ENCODE measurements at places on chromosomes 2 and 18.

- no peak overlapping the region for H3K4me3 ChIP-seq
- peaks cover 8% of the 10 kb centered on the region for H3K36me3 ChIP-seq
- H3K27ac ChIP-seq, result no peak overlapping the region
- H3K4me1 ChIP-seq, result peaks cover 56% of the 10 kb centered on the region
- DNase-seq, result no peak
Measured at GRCh38 chr2:108365656-108366055, 12.1 kb upstream of the SULT1C4 start.

- no peaks in the 10 kb centered on the region for H3K36me3 ChIP-seq
- H3K4me1 ChIP-seq, result peaks cover 17% of the 10 kb centered on the region
- no peak overlapping the region for H3K27ac ChIP-seq
- peaks cover 3% of the 10 kb centered on the region for H3K27me3 ChIP-seq
Measured at GRCh38 chr18:3777122-3777521, 327.1 kb downstream of the TGIF1 start.

- no peak for DNase-seq
- peaks cover 13% of the 10 kb centered on the region for H3K4me1 ChIP-seq
- H3K27me3 ChIP-seq, result no peaks in the 10 kb centered on the region
- H3K36me3 ChIP-seq, result peaks cover 6% of the 10 kb centered on the region
- H3K4me3 ChIP-seq, result no peak overlapping the region
Measured at GRCh38 chr18:28269750-28270149, 92.8 kb upstream of the CDH2 start.

DNA sequence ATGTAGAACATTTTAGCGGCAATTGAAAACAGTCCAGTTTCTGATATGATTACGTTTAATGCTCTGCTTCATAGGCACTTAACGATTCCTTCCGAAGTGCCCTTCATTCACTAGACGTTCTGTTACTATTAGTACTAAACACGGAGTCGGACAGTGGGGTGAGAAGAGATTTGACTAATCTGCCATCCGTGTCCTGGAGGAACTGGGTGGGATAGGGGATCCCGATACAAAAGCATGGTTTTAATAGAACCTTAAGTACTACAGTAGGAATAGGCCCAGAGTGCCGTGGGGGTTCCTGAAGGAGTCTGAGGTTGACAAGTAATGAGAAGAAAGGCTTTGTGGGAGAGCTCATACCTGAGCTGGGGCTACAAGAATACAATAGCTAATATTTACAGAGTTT lies 631 bp downstream of the MORN2 start:
- peak overlapping the region; percentile 93 for H3K4me3 ChIP-seq
- no peak for DNase-seq
- H3K4me1 ChIP-seq, result peaks cover 28% of the 10 kb centered on the region
- H3K27ac ChIP-seq, result peak overlapping the region; percentile 92
- H3K27me3 ChIP-seq, result no peaks in the 10 kb centered on the region

GRCh38 chr18:519019-519879 lies 18.7 kb upstream of the COLEC12 start:
- no peak for DNase-seq
- H3K4me1 ChIP-seq, result peaks cover 24% of the 10 kb centered on the region
- H3K4me3 ChIP-seq, result no peak overlapping the region
- H3K27ac ChIP-seq, result no peak overlapping the region
- peaks cover 14% of the 10 kb centered on the region for H3K27me3 ChIP-seq

- H3K4me3 ChIP-seq, result no peak overlapping the region
- H3K27me3 ChIP-seq, result peaks cover 3% of the 10 kb centered on the region
- H3K36me3 ChIP-seq, result no peaks in the 10 kb centered on the region
- H3K27ac ChIP-seq, result no peak overlapping the region
Measured at GRCh38 chr2:217356781-217357180, 496.9 kb upstream of the TNP1 start.

- H3K27me3 ChIP-seq, result no peaks in the 10 kb centered on the region
- peaks cover 39% of the 10 kb centered on the region for H3K4me1 ChIP-seq
- peak overlapping the region; percentile 95 for H3K4me3 ChIP-seq
- peaks cover 16% of the 10 kb centered on the region for H3K36me3 ChIP-seq
Measured at GRCh38 chr2:24085200-24085489, 511 bp upstream of the TP53I3 start.

DNA sequence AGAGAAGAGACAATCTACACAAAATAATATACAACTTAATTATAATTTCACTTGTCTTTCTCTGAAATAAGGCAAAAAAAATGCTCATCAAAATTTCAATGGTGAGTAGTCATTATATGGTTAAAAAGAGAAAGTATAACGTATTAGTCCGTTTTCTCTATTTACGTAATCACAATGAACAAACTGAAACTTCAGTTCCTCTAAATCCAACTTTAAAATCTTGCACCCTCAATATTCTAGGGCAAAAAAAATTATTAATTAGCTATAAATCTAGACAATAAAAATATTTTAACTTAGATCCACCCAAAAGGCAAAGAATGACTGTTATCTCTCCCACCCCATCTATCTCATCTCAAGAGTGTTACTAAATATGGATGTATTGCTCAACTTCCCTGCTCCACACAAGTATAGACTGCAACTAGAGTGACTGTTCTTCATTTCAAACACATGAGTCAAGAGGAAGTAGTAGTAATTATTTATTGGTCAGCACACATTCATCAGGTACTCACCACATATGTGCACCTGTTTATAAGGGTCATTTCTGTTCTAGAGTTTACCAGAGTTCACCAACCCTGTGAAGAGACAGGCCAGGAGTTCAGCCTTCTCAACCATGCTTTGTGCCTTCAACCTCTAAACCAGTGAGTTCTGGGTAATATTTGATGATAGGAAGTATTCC lies 36.4 kb downstream of the STK39 start:
- peak; percentile 91 for DNase-seq
- H3K4me1 ChIP-seq, result peaks cover 72% of the 10 kb centered on the region
- peaks cover 25% of the 10 kb centered on the region for H3K36me3 ChIP-seq
- peak overlapping the region; percentile 87 for H3K27ac ChIP-seq
- H3K4me3 ChIP-seq, result peak overlapping the region; percentile 87

DNA sequence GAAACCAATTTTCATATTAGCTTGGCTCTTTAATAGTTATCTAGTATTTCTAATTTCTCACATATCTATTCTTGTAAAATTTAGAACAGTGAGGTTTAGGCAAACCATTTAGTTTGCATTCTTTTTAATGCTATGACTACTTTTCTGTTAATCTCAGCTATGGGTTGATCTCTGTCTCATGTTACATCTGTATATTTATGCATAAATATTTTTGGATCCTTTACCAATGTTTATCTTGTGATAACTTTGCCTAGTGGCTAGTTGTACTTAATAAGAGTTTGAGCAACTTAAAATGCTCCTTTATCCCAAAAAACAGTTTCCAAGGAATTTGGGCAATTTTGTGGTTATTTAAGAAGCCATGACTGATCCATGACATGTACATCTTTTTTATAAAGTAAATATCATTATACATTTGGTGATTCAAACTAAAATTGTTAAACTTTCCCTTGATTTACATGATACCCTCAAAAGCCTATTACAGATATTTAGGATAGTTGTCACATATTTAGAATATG lies 86.3 kb downstream of the R3HDM1 start:
- H3K4me3 ChIP-seq, result no peak overlapping the region
- H3K36me3 ChIP-seq, result no peaks in the 10 kb centered on the region
- H3K27ac ChIP-seq, result no peak overlapping the region
- peaks cover 6% of the 10 kb centered on the region for H3K4me1 ChIP-seq
- no peaks in the 10 kb centered on the region for H3K27me3 ChIP-seq

DNA sequence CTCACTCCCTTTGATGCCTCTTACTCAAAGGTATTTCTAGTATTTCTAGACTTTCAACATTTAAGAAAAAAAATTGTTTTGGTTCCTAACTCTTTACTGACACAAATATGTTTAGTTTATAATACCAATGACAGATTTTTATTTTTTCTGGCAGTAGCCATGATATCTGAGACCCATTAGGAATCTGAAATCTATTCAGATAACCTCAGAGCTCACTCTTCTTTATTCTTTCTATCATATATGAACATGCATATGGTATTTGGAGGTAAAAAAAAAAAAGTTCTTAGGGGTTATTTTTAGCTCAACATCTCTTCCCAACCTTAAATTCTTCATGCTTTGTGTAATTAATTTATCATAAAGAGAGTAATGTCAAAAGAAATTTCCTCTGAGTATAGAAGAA lies 465.5 kb downstream of the CDH2 start:
- H3K27ac ChIP-seq, result no peak overlapping the region
- no peaks in the 10 kb centered on the region for H3K36me3 ChIP-seq
- peaks cover 58% of the 10 kb centered on the region for H3K4me1 ChIP-seq
- DNase-seq, result no peak

DNA sequence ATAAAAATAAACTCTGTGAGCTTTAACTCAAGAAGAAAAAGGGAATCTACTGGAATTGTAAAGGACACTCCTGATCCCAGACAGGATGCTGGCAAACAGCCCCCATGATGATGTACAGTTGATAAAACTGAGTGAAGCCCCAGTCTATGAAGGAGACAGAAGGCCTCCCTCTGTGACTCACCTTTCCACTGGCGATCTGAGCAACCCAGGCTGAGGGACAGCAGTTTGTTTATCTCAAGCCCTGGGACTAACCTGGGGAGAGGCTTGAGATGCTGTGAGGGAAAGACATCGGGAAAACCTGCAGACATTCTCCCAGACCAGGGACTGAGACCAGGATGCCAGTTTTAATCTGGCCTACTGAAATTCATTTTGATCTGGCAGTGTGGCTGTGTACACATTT lies 104.5 kb upstream of the CDH2 start:
- H3K27ac ChIP-seq, result no peak overlapping the region
- peak; percentile 7 for DNase-seq
- no peaks in the 10 kb centered on the region for H3K27me3 ChIP-seq
- no peaks in the 10 kb centered on the region for H3K36me3 ChIP-seq

DNA sequence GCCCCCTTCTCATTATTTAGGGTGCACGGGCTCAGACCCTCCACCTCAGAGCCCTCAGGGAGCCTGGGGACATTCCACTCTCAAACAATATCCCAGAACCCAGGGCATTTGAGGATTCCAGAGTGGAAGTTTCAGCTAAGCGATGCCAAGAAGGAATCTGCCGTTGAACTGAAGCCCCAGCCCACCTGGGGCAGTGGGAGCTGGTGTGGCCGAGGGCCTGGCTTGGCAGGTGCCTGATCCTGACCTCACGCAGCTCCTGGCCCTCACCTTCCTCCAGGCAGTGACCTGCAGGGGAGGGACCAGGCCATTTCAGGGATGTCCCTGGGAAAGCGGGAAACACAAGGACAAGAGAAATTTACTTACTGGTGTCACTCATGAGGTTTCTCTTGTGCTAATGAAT lies 58.2 kb downstream of the ACKR3 start:
- H3K27me3 ChIP-seq, result peaks cover 15% of the 10 kb centered on the region
- H3K36me3 ChIP-seq, result no peaks in the 10 kb centered on the region
- H3K27ac ChIP-seq, result no peak overlapping the region
- no peak overlapping the region for H3K4me3 ChIP-seq
- no peak for DNase-seq
- H3K4me1 ChIP-seq, result no peaks in the 10 kb centered on the region

- peaks cover 52% of the 10 kb centered on the region for H3K4me1 ChIP-seq
- H3K27ac ChIP-seq, result peak overlapping the region; percentile 3
- no peaks in the 10 kb centered on the region for H3K36me3 ChIP-seq
Measured at GRCh38 chr2:33498291-33498956, 22.0 kb downstream of the RASGRP3 start.

GRCh38 chr2:6644261-6644660 lies 221.4 kb downstream of the CMPK2 start:
- peaks cover 5% of the 10 kb centered on the region for H3K36me3 ChIP-seq
- no peak overlapping the region for H3K27ac ChIP-seq
- H3K4me1 ChIP-seq, result no peaks in the 10 kb centered on the region
- no peak for DNase-seq

DNA sequence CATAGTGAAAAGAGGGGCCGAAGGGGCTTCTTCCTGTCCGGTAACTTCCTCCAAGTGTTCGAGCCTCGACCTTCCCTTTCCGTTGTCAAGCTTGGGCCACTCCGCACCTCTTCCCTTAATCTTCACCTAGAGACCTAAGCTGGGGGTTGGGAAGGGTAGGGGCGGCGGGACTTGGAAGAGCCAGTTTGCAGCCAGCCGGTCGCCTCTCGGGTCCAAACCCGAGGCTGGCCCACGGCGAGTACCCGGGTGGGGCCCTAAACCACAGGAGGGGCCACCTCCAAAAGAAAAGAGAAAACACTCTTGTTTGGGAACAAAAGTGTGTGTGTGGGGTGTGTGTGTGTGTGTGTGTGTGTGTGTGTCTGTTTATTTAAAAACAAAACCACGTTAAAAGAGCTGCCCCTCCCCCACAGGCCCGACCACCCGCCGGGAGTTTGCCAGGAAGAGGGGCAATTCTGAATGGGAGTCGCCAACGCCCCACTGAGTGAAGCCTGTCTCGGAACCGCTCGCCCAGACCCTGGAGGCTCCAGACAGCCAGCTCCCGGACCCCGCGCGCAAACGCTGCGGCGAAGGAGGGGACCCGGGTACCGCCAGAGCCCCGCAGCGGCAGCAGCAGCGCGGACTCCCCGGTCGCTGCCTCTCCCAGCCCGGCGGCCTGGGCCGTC lies 488 bp upstream of the RHOB start:
- H3K36me3 ChIP-seq, result peaks cover 22% of the 10 kb centered on the region
- H3K4me3 ChIP-seq, result peak overlapping the region; percentile 78
- peaks cover 41% of the 10 kb centered on the region for H3K4me1 ChIP-seq
- H3K27me3 ChIP-seq, result peaks cover 15% of the 10 kb centered on the region
- DNase-seq, result no peak

- H3K27ac ChIP-seq, result peak overlapping the region; percentile 85
- H3K27me3 ChIP-seq, result no peaks in the 10 kb centered on the region
- H3K4me1 ChIP-seq, result peaks cover 77% of the 10 kb centered on the region
- H3K4me3 ChIP-seq, result peak overlapping the region; percentile 11
Measured at GRCh38 chr2:143426296-143426695, 297.1 kb downstream of the ARHGAP15 start.

GRCh38 chr2:21620771-21621170 lies 497.0 kb downstream of the TDRD15 start:
- H3K4me1 ChIP-seq, result no peaks in the 10 kb centered on the region
- DNase-seq, result no peak
- H3K36me3 ChIP-seq, result no peaks in the 10 kb centered on the region
- no peak overlapping the region for H3K27ac ChIP-seq

DNA sequence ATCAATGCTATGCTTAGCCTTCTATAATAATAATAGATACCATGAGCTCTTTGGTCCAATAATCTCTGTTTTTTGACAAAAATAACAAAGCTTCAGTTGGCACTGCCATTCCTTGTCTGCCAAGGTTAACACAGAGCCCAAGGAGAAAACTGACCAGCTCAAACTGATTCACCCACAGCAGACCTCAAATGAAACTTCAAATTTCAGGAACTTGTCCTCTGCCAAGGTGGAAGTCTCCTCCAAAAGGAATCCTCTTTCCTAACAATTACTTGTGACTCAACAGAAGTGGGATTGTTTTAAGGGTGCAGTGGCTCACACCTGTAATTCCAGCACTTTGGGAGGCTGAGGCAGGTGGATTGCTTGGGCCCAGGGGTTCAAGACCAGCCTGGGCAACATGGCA lies 12.1 kb downstream of the AAK1 start:
- no peak overlapping the region for H3K4me3 ChIP-seq
- peaks cover 11% of the 10 kb centered on the region for H3K4me1 ChIP-seq
- no peaks in the 10 kb centered on the region for H3K27me3 ChIP-seq
- no peak for DNase-seq
- no peaks in the 10 kb centered on the region for H3K36me3 ChIP-seq

- no peaks in the 10 kb centered on the region for H3K36me3 ChIP-seq
- H3K27ac ChIP-seq, result no peak overlapping the region
- H3K4me3 ChIP-seq, result no peak overlapping the region
- no peaks in the 10 kb centered on the region for H3K4me1 ChIP-seq
Measured at GRCh38 chr2:217120429-217120828, 260.6 kb upstream of the TNP1 start.

- no peak overlapping the region for H3K4me3 ChIP-seq
- peaks cover 2% of the 10 kb centered on the region for H3K27me3 ChIP-seq
- no peak overlapping the region for H3K27ac ChIP-seq
- H3K4me1 ChIP-seq, result no peaks in the 10 kb centered on the region
- no peak for DNase-seq
Measured at GRCh38 chr2:16429431-16430145, 236.0 kb downstream of the CYRIA start.

- DNase-seq, result no peak
- H3K27me3 ChIP-seq, result no peaks in the 10 kb centered on the region
- H3K4me1 ChIP-seq, result peaks cover 2% of the 10 kb centered on the region
- H3K4me3 ChIP-seq, result no peak overlapping the region
- no peaks in the 10 kb centered on the region for H3K36me3 ChIP-seq
Measured at GRCh38 chr2:68948710-68949109, 4.0 kb downstream of the GKN2 start.
